M059J (cell line): ENCODE measurements at places on chromosomes 5 and 9.

DNA sequence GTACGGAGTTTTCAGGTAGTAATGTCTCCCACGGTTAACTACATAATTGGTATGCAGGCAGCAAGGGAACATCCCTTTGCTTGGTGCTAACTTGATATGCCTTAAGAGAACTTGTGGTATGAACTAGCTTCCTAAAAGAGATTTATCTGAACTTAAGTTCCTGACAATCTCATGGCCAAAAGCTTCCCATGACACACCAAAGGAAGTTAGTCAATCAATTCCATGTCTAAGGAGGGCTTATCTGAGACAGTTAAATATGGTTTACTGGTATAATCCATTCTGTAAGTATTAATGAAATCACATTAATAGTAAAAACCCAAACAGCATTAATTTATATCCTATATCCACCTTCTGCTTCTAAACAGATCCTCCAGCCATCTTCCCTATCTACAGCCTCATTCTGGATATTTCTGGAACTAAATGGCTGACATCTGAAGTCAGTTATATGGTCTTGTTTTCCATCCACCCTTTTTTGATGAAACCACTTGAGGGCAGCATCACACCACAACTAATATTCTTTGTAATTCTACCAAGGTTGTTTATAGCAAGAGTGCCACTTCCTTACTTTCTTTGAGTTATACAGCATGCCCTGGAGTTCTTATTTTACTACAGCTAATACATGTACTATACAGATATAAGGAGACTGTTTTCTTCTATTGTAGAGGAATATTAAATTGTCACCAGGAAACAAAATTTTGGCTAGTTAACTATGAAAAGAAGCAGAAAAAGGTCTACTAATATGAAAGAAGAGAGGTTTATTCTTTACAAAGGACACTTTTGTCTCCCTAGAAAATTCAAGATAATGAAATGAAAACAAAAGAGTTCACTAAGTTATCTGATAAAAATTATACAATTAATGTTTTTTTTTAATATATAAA, 34.7 kb downstream of the SHOC1 start:
- DNase-seq, result peak; percentile 84

- DNase-seq, result peak; percentile 51
These were observed 18.1 kb upstream of the GPX3 start for GRCh38 chr5:151002250-151002649.

DNA sequence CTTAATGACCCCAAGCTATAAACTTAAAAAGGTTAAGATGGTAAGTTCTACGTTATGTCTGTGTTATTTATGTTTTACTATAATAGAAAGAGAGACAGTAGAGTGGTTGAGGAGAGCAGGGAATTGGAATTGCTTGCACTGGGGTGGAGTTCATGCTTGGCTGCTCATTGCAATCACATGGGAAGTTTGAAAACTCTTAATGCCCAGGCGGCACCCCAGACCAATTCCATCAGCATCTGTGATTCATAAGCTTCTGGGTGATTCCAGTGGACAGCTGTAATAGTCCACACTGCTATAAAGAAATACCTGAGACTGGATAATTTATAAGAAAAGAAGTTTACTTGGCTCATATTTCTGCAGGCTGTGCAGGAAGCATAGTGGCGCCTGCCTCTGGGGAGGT, 323.9 kb upstream of the MSX2 start:
- no peak for DNase-seq

DNA sequence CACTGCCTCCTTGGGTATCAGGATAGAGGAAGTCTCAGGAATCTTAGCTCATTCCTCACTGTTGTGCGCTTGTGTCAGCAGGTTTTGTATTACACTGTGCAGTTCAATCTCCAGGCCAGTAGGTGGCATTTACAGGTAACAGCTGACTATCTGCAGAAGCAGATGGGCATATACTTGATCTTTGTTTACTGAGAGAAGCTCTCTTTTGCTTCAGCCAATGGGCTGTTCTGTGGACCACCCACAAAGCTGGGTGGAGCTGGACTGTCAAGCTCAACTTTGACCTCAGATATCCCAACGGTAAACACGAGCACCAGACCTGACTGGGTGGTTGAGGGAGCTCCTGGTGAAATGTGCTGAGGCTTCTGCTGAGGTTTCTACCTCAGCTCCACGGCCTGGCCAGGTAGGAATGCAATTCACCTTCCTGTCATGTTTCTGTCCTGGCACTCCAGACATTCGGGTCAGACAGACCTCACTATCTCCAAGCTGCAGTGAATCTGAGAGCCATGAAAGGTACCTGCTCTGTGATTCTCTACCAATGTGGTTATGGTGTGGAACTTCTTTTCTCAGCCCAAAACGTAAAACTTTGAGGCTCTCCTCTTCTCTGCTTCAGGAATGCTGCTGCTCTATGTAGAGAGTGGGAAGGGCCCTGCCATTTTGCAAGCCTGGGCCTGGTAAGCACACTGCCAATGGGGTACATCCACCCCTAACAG, 167.9 kb upstream of the ACTBL2 start:
- DNase-seq, result peak; percentile 60

- DNase-seq, result peak; percentile 5
These were observed 40.6 kb upstream of the ZNG1F start for GRCh38 chr9:41229408-41230401.

DNA sequence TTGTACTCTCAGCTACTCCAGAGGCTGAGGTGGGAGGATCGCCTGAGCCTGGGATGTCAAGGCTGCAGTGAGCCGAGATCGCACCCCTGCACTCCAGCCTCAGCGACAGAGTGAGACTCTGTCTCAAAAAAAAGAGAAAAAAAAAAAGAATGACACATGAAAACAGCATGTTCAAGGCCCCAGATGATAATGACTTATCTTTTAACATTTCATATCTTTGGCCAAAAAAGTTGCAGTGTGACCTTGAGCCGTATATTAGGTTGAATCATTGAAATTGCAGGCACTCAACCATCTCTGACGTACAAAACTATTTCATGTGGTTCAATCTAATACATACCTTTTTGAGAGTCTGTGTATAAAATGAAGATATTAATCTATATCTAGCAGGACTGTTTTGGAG, 79.1 kb upstream of the CPEB4 start:
- DNase-seq, result no peak

GRCh38 chr5:140344683-140345423, 1.6 kb downstream of the HBEGF start:
- DNase-seq, result peak; percentile 81

DNA sequence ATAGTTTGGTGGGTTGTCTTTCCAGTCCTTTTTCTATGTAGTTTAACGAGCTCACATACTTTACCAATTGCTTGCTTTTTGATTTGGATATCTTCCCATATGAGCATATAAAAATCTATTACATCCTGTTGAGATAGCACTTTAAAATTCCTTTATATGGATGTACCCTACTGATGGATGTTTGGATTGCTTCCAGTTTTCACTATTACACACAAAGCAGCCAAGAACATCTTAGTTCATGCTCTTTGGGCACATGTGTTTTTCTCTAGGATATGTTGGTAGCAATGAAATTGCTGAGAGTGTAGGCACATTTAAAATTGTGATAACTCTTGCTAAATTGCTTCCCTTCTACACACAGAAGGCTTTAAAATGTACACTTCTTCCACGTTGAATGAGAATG, 56.1 kb upstream of the NTRK2 start:
- DNase-seq, result no peak

DNA sequence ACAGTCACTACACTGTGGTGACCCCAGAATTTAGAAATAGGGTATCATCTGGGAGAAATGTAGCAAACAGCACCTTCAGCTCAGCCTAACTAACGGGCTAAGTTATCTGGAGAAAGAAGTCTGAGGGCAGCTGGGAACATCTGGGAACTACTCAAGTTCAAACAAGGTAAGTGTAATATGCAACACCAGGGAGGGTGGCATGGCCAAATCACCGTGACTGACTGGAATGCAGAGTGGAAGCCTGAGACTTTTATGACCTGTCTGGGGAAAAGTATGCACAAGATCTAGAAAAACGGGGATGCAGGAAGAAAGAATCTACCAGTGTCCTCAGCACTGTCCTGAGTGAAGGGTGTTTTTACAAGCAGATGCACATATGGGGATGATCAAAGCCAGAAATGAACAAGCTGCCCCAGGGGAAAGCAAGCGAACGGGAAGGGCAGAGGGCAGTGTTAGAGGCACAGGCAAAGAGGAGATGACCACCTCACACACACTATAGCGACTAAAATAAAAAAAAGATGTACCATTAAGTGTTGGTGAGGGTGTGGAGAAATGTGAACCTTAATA, 59.9 kb downstream of the SERINC5 start:
- no peak for DNase-seq

GRCh38 chr5:82356021-82356420, 77.9 kb upstream of the RPS23 start:
- no peak for DNase-seq

DNA sequence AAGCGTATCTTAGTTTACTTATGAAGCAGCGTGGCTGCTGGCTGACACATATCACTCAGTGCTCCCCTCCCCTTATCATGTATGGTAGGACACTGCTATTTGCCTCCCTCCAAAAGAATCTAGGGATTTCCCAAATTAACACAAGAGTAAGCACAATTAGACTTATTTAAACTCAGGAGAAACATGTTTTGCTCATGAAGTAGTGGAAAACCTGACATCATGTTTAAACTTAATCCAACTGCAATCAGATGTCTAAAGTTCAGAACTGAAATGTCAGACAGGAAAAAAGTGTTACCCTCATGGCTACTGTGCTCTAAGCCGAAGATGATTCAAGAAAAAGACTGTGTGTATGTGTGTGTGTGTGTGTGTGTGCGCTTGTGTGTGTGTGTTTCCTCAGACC, 324.1 kb upstream of the TNC start:
- DNase-seq, result no peak

DNA sequence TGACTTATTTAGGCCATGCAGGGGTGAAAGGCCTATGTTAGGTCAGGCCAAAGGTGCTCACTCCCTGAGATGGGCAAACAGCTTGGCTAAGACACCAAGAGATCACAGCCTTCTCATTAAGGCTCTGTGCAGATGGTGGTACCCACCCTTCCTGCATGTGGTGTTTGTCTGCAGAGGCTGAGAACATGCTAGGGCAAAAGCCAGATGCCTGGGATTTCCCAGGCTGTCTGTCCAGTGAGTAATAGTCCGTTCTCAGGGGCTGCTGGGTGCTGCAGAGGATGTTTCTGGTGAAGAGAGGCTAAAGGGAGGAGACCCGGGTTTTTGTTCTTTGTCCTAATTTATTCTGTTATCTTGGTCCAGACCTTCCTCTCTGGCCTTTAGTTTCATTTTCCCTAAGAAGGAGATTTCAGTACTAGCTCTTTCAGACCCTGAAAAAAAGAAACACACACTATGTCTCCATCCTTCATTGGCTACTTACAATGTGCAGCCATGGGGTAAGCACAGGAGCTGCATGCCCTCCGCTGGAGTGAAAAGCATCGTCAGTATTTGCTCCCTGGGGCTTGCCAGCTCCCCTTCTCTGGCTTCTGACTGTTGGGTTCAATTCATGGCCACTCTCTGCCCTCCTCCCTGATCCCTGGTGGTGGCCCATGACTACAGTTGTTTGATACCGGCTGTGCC, 23.4 kb upstream of the GLRA1 start:
- DNase-seq, result no peak

GRCh38 chr9:89480825-89481537, 16.9 kb downstream of the SEMA4D start:
- DNase-seq, result no peak

DNA sequence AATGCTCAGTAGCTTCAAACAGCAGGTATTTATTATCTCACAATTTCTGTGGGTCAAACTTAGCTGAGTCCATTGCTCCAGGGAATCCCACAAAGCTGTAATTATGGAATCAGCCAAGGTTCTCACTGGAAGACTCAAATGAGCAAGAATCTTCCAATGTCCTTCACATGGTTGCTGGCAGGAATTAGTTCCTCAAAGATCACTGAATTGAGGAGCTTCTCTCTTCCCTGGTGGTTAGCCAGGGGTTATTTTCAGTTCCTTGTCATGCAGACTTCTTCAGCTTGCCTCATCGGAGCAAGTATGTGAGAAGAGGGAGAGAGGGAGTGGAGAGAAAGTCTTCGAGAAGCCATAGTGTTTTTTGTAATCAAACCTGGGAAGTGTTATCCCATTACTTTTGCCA, 2331.9 kb downstream of the MAT2B start:
- DNase-seq, result no peak

DNA sequence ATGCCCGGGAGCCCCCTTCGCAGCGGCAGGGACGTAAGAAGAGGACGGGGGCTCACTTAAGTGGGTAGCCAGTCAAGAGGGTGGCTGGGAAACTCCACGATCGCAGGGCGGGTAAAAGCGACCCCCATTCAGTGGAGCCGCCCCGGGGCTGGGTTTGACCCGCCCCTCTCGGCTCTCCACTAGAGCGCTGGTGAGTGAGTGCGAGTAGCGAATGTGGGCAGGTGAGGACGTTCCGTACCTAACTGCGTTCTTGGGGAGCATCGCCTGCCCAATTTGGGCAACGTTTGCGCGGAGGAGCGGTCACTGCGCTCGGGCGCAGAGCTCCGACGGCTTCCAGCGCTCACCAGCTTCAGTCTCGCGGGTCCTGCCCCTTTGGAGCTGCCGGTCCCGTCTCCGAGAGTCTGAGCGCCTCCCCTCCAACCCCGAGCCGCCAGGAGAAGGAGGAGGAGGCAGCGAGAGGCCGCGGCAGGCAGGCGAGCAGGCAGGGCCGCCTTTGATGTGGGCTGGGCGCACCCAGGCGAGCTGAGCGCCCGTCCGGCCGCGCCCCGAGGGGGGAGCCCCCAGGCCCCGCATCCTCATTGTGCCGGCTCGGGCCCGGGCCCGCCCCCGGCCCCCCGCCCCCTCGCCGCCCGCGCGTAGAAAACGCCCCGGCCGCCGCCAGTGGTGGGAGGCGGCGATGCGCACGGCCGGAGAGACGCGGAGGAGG, at the start of gene FGF18:
Gene FGF18 (plus strand): TSS at position 666 of the 706 bp plus-strand sequence. CDS start 553 bp downstream, outside the sequence.
- peak; percentile 67 for DNase-seq

GRCh38 chr9:134814598-134815215, 65.9 kb upstream of the FCN2 start:
- DNase-seq, result peak; percentile 35

GRCh38 chr9:32345243-32345642, 39.2 kb upstream of the ACO1 start:
- DNase-seq, result no peak

DNA sequence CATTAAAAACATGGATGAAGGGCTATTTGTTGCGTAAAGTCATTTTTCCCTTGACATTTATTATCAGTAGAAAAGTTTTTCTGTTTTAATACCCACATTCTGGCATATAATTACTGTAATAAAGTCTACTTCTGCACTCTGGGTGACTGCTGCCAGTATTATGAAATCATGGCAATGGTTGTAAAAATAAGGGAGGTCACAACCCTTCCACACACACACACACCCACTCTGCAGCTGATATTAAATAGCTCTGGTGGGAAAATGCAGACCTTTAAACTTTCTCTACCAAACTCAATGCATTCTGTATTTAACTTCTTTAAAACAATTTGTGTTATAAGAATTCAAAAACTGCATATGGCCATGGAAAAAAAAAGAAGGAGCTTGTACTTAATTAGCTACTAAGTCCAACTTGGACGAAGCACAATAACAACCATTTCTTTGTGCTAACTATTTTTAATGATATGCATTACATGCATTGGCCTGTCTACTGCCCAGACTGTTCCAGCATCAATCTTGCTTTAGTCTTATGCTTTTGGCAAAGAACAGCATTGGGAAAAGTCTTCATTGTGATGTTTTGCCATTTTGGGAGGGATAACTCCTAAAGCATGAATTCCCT, 137.6 kb upstream of the MAP3K1 start:
- DNase-seq, result no peak
